ENCODE measurements at places on chromosomes 16 and 17.
A peak's percentile ranks its signal among the peaks of the same experiment; 100 is the strongest.

- DNase-seq: no peak
Observed at GRCh38 chr16:77450790-77451487, 16.1 kb upstream of the ADAMTS18 start.

- no peak for DNase-seq
Observed at GRCh38 chr17:8124350-8125153, 646 bp upstream of the HES7 start.

- no peak for DNase-seq
Observed at GRCh38 chr17:29826114-29826692, 103.8 kb downstream of the SSH2 start.

- no peak for DNase-seq
Observed at GRCh38 chr16:12225806-12226465, 249.4 kb downstream of the SNX29 start.

DNA sequence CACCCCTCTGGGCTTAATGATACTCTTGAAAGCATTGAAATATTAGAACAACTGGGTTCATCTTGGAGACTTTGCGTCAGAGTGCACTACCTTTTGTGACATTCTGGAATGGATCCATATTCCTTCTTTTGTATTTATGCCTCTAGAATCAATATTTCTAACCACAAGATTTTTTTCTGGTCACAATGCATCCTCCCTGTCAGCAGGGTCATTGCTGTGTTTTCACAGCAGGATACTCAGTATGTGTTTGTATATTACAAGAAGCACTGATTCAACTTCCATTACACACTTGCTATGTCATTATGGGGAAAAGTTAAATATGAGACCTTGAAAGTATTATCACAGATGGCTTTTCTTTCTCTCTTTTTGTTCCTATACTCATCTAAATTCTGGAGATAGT lies 370.0 kb downstream of the HS3ST3B1 start:
- DNase-seq: no peak

GRCh38 chr17:66637491-66637890 lies 197.4 kb upstream of the CACNG5 start:
- DNase-seq: no peak

DNA sequence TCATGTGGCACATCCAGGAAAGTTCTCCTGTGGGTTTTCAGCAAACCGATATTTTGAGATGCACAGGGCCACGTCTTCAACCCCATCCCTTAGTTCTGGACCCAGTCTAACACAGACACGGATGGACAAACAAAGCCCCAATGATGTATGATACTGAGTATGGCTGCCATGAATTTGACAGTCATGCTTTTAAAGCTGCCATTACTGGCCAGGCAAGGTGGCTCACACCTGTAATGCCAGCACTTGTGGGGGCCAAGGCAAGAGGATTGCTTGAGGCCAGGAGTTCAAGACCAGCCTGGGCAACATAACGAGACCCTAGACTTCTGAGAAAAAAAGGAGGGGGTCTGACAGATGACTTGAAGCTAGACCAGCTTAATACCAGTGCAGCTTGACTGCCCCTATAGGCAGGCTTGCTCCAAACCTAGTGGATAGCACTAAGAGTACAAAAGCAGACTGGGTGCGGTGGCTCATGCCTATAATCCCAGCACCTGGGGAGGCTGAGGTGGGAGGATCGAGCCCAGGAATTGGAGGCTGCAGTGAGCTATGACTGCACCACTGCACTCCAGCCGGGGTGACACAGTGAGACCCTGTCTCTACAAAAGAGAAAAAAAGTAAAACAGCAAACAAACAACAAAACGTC lies 10.8 kb upstream of the ZNF629 start:
- no peak for DNase-seq

- DNase-seq: no peak
Observed at GRCh38 chr16:24208710-24209109, 47.4 kb upstream of the CACNG3 start.

GRCh38 chr17:75774471-75774990 lies 9.5 kb upstream of the GALK1 start:
- DNase-seq: no peak

- DNase-seq: no peak
Observed at GRCh38 chr16:15593235-15593634, 49.7 kb downstream of the MARF1 start.

DNA sequence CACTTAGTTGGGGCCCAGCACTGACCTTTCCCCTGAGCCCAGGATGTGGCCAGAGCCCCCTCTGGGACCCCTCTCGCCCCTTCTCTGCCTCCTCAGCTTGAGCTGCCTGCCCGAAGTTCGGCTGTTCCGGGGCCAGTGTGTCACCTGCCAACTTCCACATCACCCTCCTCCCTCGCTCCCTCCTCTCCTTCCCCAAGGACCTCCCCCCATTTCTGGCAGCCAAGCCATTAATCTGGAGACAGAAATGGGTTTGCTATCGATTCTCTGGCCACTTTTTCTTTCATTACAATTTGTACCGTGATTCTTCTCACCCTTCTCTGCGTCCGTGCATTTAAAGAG lies 8.8 kb upstream of the ADAM11 start:
- no peak for DNase-seq

DNA sequence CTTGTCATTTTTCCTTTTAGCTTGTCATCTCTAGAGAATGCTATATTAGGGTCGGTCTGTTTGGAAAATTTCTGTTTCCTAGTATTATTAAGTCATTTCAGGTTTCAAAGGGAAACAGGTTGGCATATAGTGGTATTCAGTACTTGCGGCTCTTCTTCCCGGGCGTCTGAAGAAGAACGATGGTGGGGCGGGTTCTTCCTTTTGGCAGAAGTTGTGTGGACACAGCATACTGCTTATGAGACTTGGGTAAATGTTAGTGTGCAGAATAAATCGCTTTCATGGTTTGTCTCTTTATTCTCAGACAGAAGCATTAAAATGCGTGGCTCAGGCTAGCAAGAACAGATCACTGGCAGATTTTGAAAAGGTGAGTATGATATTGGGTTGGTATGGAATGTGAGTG lies 9.6 kb upstream of the CDK5R1 start:
- DNase-seq: no peak

DNA sequence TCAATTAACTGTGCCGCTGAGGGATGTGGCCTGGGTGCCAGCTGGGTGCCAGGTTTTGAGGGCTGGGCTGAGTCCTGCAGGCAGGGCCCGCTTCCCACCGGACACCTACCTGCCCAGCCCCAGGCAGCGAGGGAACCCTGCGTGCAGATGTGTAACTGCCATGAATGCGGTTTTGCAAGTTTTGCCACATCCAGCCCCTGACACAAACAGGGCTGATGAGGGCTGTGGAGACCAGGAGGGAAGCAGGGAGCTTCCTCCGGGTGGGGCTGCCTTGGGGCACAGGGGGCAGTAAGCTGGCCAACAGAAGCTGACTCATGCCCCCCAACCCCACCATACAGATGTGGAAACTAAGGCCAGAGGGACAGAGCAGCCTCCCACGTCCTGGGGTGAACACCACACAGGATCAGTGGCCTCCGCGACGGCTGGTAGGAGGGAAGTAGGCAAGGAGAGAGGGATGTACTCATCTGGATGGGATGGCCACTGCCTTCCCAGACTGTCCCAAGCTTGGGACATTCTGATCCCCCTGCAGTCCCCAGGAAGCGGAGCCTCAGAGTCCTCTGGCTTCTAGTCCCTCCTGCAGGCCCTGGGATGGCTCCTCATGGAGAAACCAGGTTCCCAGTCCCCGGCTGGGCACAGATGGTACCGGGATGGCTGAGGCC lies 1.6 kb downstream of the UBALD1 start:
- DNase-seq: no peak

DNA sequence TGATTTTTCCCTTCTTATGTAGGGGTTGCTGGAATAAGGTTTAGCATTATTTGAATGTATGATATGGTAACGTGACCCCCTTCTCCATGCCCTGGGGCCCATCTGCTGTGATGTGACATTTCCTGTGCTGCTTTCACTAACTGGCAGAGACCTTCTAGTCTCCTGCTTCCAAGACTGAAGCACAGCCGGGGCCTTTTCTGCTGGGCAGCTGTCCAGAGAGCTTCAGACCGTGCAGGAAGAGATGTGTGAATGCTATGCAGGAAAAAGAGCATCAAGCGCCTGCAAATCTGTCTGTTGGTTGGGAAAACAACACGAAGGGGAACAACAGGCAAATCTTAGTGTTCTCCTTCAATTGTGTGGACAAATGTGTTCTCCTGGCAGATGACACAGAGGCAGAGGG lies 128.5 kb downstream of the SPACA3 start:
- DNase-seq: no peak

- no peak for DNase-seq
Observed at GRCh38 chr16:75495076-75495674, at the start of gene CHST6. CHST6 (minus strand) TSS chr16:75495441; CDS start chr16:75479828, 15,613 bp downstream.

GRCh38 chr16:11079652-11080187 lies 135.4 kb downstream of the CLEC16A start:
- DNase-seq: no peak

DNA sequence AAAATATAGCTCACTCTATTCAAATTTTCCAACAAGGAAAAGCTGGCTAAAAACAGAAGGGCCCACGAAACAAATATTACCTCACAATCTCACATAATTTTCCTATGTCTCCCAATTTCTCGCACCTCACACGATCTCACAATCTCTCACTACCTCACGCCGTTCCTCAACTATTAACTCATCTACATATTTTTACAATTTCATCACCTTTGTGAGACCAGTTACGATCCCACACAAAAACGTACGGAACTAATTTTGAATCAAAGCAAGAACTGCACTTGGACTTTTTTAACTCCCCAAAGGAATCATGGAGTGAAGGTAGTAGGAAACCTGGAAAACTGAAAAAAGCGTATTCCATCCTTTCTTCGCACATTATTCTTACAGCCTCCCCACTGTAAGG lies 1.1 kb downstream of the CBX1 start:
- no peak for DNase-seq

- DNase-seq: no peak
Observed at GRCh38 chr17:54608634-54609155, 292.0 kb upstream of the TOM1L1 start.

- DNase-seq: peak; percentile 39
Observed at GRCh38 chr16:80806927-80807340, 2.5 kb upstream of the CDYL2 start.

DNA sequence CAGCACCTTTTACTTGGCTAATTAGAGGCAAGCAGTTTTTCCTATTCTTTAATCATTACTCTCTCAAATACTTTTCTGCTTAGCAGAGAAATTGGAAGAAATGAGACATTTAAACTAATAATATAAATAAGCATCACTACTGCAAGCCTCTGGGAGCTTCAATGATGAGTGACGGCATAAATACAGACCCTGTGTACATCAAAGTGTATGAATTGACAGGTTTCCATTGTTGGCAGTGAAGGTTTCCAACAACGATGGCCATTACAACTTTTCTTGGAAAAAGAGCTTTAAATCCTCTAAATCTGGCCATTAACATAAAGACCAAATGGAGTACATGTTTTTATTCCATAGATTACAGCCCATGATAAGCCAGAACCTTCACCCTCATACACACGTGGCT lies 39.4 kb upstream of the CACNG5 start:
- DNase-seq: no peak

DNA sequence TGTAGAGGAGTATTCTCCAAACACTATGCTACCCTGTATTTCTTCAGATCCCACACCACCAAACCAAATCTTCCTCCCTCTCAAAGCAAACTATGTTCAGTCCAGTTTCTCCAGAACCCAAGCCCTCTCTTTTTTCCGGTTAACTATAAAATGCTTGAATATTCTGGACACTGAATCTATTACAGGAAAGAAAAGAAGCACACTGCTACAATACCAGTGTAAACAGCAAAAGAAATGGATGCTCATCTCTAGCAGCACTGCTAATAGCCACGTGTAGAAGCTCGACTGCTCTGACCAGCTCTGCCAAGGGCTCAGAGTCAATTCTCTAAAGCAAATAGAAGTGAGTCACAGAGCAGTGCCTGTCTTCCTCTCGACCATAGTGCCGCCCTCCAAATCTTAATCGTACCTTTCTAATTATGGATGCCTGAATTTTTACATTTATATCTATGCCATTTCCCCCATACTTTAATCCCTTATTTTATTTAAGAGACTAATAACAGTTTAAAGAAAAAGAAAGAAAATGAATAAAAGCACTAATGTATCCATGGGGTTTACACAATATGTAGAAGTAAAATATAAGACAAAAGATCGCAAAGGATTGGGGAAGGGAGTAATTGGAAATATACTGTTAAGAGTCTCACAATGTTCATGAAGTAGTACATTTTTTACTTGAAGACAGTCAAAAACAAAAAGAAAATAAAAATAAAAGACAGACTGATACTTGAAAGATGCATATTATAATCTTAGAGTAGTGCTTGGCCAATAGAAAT lies 154.5 kb downstream of the PARN start:
- no peak for DNase-seq

DNA sequence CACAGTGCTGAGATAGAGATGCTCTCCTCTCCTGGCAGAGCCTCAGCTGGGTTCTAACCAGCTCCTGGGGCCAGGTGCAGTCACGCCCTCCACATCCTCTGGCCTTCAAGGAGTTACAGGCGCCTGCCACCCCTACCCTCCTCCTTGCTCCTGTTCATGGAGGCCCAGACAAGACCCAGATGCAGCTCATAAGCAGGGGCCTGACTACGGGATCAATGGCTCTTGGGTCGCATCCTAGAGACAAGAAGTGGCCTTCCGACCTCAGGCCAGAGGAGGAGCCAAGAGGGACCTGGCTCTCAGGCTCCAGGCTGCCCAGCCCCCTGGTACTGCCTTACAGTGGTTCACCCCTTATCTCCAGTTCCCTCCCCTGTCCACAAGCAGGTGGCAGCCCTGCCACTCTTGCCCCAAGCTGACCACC lies 23.0 kb downstream of the ARHGAP27 start:
- no peak for DNase-seq

GRCh38 chr17:55210292-55210691 lies 54.5 kb upstream of the HLF start:
- DNase-seq: no peak

DNA sequence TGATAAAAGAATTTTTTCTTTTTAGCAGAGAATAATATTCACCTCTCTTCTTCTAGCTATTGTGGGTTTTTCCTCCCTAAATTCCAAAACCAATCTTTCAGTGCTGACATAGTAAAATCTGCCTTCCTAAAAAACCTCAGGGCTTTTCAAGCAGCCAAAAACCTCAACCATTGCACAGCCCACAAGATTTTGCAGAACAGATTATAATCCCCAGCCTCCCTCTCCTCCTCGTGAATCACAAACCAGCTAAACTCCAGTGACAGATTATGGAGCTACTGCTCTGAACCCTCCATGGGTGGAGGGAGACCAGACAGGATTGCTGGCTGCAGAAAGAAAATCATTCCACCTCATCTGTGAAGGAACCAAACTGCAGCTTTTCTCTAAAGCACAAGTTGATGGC lies 341.6 kb downstream of the SOX9 start:
- no peak for DNase-seq

Data from stimulated activated CD4-positive, alpha-beta T cell treated with anti-CD3 and anti-CD28 coated beads, Interleukin-15, amount 100 ng/mL, for 48 hours (primary cell).